ENCODE measurements at places on chromosomes 6 and 20. TPM values are rescaled to one million over a fixed set of nuclear protein-coding genes. Genes with fewer than 3 reads are reported as not detected.

TMEM244 gene
- total RNA-seq: not detected

IBTK gene
- total RNA-seq: 47.0 TPM

LY6G6D gene
- total RNA-seq: not detected

DNA sequence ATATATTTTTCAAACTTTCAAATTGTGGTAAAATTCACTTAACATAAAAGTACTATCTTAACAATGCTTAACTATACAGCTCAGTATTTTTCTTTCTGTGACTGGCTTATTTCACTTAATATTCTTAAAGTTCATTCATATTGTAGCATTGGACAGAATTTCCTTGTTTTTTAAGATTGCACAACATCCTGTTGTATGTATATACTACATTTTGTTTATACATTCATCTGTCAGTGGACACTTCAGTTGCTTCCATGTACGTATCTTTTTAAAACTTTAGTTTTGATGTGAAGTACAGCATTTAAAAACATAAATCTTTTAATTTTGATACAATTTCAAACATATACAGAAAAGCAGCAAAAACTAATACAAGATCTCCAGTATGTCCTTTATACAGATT lies 220.7 kb downstream of the ZFAND3 start:
- no peak for DNase-seq
- H3K4me1 ChIP-seq: no peaks in the 10 kb centered on the region
- no peak overlapping the region for H3K4me3 ChIP-seq
- no peaks in the 10 kb centered on the region for H3K27me3 ChIP-seq
- H3K27ac ChIP-seq: no peak overlapping the region

- H3K36me3 ChIP-seq: no peaks in the 10 kb centered on the region
- H3K27me3 ChIP-seq: peaks cover 15% of the 10 kb centered on the region
- no peak for DNase-seq
- no peak overlapping the region for H3K4me3 ChIP-seq
Measured at GRCh38 chr6:158543606-158544185, 16.2 kb upstream of the TMEM181 start.

GRCh38 chr20:11232896-11233295 lies 559.1 kb upstream of the JAG1 start:
- no peak overlapping the region for H3K27ac ChIP-seq
- H3K4me3 ChIP-seq: no peak overlapping the region
- H3K27me3 ChIP-seq: no peaks in the 10 kb centered on the region
- H3K36me3 ChIP-seq: no peaks in the 10 kb centered on the region
- no peak for DNase-seq

- H3K4me3 ChIP-seq: no peak overlapping the region
- no peaks in the 10 kb centered on the region for H3K36me3 ChIP-seq
- DNase-seq: no peak
- no peaks in the 10 kb centered on the region for H3K27me3 ChIP-seq
Measured at GRCh38 chr20:47063407-47063806, 168.8 kb downstream of the EYA2 start.

DNA sequence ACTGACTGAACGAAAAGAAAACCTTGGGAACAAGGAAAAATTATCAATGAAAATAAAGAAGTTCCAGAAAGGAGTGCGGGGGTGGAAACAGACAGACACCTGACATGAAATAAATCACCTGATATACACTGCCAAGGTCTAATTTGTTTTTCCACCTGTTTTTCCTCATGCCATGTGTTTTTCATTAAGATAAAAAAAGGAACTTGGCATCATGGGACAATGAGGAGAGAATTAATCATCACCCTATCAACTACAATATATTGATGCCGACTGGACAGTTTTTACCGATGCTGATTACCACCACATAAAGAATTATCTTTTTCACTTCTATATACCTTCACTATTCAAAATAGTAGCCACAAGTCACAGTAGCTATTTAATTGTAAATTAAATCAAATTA lies 233.2 kb downstream of the ARHGAP18 start:
- no peak overlapping the region for H3K27ac ChIP-seq
- H3K36me3 ChIP-seq: no peaks in the 10 kb centered on the region
- H3K4me3 ChIP-seq: no peak overlapping the region
- DNase-seq: no peak

DNA sequence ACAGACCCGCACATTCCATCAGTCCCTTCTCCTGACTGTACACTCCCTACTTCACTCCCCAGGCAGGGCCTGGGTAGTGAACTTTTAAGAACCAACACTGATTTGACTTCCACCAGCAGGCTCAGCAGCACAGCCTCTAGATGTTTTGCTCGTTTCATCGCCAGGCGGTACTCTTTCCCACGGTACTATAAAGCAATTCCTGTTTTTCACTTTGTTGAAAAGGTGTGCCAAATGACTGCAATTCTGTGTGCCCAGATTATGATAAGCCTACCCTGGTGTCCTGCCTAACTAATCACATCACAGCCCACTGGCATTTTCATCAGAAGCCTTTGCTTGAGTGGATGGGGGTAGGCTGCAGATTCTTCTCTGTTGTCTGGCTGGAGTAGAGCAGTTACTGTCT lies 12.9 kb upstream of the WTAP start:
- DNase-seq: no peak
- H3K4me1 ChIP-seq: 0 out of 2 replicates have a peak, but pooled peaks cover 3% of the 10 kb centered on the region
- no peak overlapping the region for H3K4me3 ChIP-seq
- H3K36me3 ChIP-seq: 0 out of 2 replicates have a peak, but pooled peaks cover 3% of the 10 kb centered on the region
- H3K27ac ChIP-seq: no peak overlapping the region
- H3K27me3 ChIP-seq: no peaks in the 10 kb centered on the region

GRCh38 chr20:40470445-40471260 lies 218.4 kb downstream of the MAFB start:
- no peak for DNase-seq
- H3K27ac ChIP-seq: no peak overlapping the region
- no peaks in the 10 kb centered on the region for H3K27me3 ChIP-seq
- H3K36me3 ChIP-seq: no peaks in the 10 kb centered on the region
- no peaks in the 10 kb centered on the region for H3K4me1 ChIP-seq

GRCh38 chr20:37234254-37234581 lies 27.4 kb downstream of the GHRH start:
- no peak overlapping the region for H3K4me3 ChIP-seq
- no peak for DNase-seq
- H3K4me1 ChIP-seq: no peaks in the 10 kb centered on the region
- H3K36me3 ChIP-seq: peaks cover 99% of the 10 kb centered on the region

GRCh38 chr6:89834884-89835792 lies 5.5 kb downstream of the CASP8AP2 start:
- no peak for DNase-seq
- no peak overlapping the region for H3K4me3 ChIP-seq
- H3K27ac ChIP-seq: no peak overlapping the region

- no peak overlapping the region for H3K4me3 ChIP-seq
- H3K27me3 ChIP-seq: peaks cover 80% of the 10 kb centered on the region
- no peaks in the 10 kb centered on the region for H3K4me1 ChIP-seq
- no peak for DNase-seq
Measured at GRCh38 chr20:62578294-62578897, 63.9 kb upstream of the SLCO4A1 start.

- H3K4me3 ChIP-seq: no peak overlapping the region
- no peak overlapping the region for H3K27ac ChIP-seq
- no peaks in the 10 kb centered on the region for H3K4me1 ChIP-seq
- no peaks in the 10 kb centered on the region for H3K36me3 ChIP-seq
Measured at GRCh38 chr20:60138256-60139220, 180.3 kb downstream of the CDH26 start.

DNA sequence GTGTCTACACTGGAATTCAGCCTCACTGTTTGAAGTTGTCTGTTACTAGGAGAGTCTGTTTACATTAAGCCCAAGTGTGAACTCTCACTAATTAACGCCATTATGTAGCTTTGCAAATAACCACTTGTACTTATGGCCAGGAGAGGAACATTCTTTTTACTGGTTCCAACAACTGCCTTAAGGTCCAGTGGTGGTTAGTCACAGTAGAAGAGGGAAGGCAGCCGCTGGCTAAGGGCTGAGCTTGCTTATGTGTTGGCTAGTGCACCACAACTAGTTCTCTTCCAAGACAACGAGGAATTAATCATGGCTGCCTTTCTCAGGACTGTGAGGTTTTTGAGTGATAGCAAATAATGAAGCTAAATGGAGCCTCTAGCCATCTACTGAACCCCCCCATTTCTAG lies 14.9 kb upstream of the SLC22A23 start:
- peaks cover 18% of the 10 kb centered on the region for H3K4me1 ChIP-seq
- no peak for DNase-seq
- no peak overlapping the region for H3K27ac ChIP-seq
- H3K27me3 ChIP-seq: no peaks in the 10 kb centered on the region
- H3K36me3 ChIP-seq: no peaks in the 10 kb centered on the region

DNA sequence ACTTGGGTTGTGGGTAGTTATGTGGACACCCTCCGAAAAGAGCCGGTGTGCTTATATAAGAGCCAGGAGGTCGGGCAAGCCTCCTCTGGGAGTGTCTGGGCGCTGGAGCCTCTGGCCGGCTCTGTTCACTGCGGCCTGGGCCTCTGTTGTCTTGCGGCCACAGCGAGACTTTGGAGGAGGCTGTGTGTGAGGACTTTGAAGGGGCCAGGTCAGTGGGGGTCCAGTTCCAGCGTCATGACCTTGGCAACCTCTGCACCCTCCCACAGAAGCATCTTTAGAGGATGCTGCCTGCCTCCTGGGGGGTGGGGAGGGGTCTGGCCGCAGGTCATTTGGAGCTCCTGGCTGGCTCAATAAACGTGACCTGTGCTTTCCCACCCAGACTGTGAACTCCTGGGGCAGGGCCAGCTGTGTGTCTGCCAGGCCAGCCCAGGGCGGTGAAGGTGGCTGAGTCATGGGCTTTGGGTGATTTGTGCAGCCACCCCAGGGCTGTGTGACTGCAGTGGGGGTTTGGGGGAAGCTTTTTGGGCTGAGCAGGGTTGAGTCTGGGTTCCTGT lies 1.2 kb downstream of the TCEA2 start:
- peak; percentile 87 for DNase-seq
- peak overlapping the region; percentile 44 for H3K27ac ChIP-seq
- peaks cover 67% of the 10 kb centered on the region for H3K36me3 ChIP-seq
- H3K4me3 ChIP-seq: peak overlapping the region; percentile 74
- H3K4me1 ChIP-seq: peaks cover 76% of the 10 kb centered on the region

DNA sequence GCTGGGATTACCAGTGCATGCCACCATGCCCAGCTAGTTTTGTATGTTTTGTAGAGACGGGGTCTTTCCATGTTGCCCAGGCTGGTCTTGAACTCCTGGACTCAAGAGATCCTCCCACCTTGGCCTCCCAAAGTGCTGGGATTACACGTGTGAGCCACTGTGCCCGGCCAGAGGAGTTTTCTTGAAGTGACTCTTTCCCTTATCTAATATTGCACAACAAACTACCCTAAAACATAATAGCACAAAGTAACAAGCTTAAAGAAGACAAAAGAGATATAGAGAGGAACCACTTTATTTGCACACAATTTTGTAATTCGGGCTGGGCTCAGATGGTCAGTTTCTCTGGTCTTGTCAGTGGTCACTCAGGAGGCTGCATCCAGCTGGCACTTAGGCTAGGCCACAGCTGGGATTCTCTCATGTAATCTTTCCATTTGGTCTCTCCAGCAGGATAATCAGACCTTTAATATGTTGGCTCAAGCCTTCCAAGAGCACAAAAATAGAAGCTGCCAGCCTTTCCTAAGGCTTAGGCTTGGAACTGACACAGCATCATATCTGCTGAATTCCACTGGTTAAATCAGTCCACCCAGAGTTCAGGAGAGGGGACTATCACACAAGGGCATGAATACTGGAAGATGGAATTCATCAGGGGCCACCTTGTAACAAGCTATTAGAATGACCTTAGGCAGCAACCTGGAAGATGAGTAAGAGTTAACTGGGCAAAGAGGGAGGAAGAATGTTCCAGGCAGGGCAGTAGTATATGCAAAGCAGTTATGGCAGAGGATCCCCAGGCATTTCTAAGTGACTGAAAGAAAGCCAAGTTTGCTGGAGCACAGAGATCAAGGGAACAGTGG lies 56.7 kb upstream of the PNRC1 start:
- DNase-seq: no peak
- no peaks in the 10 kb centered on the region for H3K4me1 ChIP-seq
- no peak overlapping the region for H3K4me3 ChIP-seq
- no peak overlapping the region for H3K27ac ChIP-seq
- H3K27me3 ChIP-seq: no peaks in the 10 kb centered on the region

GRCh38 chr6:137258170-137258569 lies 39.0 kb upstream of the IFNGR1 start:
- no peak overlapping the region for H3K27ac ChIP-seq
- no peaks in the 10 kb centered on the region for H3K36me3 ChIP-seq
- no peak overlapping the region for H3K4me3 ChIP-seq
- DNase-seq: no peak
- peaks cover 15% of the 10 kb centered on the region for H3K4me1 ChIP-seq
- no peaks in the 10 kb centered on the region for H3K27me3 ChIP-seq

- H3K36me3 ChIP-seq: peaks cover 14% of the 10 kb centered on the region
- DNase-seq: no peak
- H3K4me1 ChIP-seq: no peaks in the 10 kb centered on the region
- H3K4me3 ChIP-seq: no peak overlapping the region
- no peak overlapping the region for H3K27ac ChIP-seq
Measured at GRCh38 chr6:152184573-152184916, 377.1 kb downstream of the ESR1 start.
